Nucleus accumbens (tissue), 56 donors: ENCODE measurements at places on chromosomes 4 and X.

GRCh38 chr4:113020966-113021365 lies 28.5 kb upstream of the ANK2 start:
- DNase-seq, result no peak

DNA sequence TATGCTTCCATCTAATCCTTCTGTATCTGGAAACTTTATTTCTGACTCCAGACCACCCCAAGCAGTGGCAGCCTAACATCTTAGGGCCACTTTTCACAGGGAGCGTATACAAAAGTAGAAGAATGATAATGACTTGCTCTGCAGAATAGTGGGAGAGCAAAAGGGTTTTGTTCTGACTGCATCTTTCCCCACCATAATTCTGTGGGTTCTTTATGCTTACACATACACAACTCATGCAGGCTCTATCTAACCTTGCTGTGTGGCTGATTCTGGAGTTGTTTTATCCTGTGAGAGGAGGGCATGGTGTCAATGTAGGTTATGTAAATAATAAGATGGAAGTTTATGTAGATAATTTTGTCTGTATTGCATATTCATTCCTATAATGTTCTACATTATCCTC lies 42.4 kb upstream of the NDNF start:
- DNase-seq, result no peak

- DNase-seq, result no peak
These were observed 366.7 kb upstream of the FAT1 start for GRCh38 chr4:187090401-187090800.

DNA sequence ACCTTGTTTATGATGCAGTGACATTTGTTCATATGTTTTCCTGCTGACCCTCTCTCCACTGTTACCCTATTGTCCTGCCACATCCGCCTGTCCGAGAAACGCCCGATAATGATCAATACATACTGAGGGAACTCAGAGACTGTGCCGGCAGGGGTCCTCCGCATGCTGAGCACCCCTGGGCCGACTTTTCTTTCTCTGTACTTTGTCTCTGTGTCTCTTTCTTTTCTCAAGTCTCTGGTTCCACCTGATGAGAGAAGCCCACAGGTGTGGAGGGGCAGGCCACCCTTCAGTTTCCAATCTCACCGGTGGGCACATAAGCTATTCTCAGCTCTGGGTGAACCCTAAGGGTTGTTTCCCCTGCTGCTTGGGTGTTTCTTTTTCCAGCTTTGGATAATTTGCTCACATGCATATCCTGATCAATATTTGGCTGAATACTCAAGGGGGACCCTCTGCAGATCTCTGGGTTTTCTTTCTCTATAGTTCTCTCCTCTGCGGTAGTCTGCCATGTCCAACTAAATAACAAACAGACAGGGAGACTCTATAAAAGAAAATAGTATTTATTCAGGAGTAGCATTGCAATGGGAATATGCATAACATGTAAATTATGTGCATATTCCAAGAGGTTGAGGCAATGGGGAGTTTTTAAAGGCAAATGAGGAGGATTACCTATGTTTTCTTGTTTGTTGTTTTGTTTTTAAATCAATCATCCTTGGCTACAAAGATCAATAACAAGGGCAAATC lies 97.2 kb downstream of the CEP44 start:
- DNase-seq, result no peak

DNA sequence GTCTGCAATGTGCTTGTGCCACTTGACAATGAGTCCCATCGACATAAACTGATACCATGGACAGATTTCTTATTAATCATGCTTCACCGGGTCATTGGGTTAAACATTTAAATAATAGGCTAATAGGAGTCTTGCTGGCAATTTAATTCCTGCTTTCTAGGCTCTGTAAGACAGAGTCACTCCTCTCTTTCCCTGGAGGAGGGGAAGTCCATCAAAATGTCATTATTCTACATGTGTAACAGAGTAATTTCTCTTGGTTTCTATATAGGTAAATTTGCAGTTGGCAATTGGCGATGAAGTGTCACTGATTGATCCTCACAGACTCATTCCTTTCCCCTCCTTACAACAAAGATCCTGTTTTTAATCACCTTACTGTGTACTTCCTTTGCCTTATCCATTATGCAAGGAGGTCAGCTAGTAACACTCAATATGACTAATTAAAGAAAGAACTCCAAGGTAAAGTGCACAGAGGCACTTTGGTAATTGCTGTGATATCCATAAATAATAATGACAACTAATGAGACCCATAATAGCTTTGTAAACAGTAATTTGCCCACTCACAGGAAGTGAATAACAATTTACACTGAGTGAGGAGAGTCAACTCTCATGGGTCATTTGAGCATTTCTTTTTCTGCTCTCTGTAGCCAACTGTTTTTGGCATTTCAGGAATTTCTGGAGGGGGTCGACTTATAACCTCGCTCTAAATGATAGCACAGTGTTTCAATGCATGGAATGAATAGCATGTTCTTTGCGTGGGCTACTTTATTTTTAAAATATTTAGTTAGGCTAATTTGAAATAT lies 184.0 kb downstream of the UGT8 start:
- DNase-seq, result no peak

DNA sequence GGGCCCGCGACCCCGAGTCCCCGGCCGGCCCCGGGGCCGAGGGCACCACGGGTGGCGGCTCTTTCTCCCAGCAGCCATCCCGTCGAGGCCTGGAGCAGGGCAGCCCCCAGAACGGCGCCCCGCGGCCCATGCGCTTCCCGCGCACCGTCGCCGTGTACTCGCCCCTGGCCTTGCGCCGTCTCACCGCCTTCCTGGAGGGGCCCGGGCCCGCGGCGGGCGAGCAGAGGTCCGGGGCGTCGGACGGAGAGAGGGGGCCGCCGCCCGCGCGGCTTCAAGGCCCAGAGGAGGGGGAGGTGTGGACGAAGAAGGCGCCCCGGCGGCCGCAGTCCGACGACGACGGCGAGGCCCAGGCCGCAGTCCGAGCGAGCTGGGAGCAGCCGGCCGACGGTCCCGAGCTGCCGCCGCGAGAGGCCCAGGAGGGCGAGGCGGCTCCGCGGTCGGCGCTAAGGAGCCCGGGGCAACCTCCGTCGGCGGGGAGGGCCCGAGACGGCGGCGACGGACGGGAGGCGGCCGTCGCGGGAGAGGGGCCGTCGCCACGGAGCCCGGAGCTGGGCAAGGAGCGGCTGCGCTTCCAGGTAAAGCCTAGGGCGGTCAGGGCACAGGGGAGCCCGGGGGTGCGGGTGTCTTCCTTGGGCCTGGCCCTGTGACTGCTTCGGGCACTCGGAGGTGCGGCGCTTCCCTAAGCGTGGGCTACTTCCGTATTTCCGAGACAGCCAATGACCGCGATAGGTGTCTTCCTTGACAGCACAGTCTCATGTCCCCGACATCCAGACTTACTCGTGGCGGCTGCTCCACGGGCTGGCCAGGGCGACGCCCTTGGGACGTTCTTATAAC lies 845 bp downstream of the ZAR1 start:
- no peak for DNase-seq

GRCh38 chr4:7151668-7152227 lies 40.6 kb upstream of the SORCS2 start:
- DNase-seq, result no peak

- DNase-seq, result no peak
These were observed 192.6 kb downstream of the PDGFC start for GRCh38 chr4:156779042-156779441.

- DNase-seq, result no peak
These were observed 9.3 kb upstream of the SMIM20 start for GRCh38 chr4:25904748-25905082.

DNA sequence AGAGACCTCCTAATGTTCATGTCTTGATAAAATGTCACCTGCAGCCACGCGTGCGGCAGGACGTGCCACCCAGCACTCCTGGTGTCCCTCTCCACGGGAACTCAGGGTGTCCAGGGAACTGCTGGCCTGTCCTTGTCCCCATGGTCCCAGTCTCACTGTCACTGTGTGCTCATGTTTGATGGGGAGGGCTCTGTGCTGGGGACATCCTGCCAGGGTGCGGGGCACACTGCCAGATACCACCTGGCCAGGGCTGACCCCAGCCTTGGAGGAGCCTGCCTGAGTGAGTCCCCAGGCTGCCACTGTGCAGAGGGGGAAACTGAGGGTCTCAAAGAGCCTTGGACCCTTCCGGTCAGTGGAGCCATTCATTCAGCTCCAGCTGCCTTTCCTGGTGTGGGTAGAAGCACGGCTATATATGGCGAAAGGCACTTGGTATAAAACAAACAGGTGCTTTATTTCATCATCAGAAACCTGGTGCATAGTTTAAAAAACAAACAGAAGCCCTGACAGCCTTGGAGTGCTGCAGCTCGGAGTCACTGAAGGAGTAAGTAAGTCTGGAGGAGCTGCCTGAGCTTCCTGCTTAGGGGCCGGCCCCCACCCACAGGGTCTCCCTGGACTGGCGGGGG lies 33.0 kb downstream of the NOP14 start:
- DNase-seq, result no peak
